Substantia nigra (tissue), 51 donors: ENCODE measurements at places on chromosomes 16 and 17.

- no peak for DNase-seq
These were observed 111.4 kb upstream of the SALL1 start for GRCh38 chr16:51262428-51262827.

DNA sequence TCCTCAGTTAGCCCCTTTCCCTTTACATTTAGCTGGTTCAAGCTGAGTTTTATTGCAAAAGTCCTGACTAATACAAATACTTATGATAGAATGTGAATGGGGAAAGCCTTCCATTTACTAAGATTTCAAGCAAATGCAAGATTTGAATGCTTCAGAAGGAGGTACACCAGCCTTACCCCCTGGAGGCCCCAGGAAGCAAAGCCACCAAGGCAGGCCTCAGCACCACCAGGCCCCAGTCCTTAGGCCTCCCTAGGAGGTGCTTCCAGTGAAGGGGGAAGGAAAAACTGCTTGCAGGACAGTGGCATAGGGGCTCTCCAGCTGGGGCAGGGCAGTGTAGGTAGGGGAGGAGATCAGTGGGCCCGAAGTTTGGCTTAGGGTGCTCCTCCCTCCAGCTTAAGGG, 7.3 kb upstream of the PRPSAP2 start:
- DNase-seq, result no peak

GRCh38 chr17:55765472-55765871, 14.6 kb downstream of the PCTP start:
- no peak for DNase-seq

DNA sequence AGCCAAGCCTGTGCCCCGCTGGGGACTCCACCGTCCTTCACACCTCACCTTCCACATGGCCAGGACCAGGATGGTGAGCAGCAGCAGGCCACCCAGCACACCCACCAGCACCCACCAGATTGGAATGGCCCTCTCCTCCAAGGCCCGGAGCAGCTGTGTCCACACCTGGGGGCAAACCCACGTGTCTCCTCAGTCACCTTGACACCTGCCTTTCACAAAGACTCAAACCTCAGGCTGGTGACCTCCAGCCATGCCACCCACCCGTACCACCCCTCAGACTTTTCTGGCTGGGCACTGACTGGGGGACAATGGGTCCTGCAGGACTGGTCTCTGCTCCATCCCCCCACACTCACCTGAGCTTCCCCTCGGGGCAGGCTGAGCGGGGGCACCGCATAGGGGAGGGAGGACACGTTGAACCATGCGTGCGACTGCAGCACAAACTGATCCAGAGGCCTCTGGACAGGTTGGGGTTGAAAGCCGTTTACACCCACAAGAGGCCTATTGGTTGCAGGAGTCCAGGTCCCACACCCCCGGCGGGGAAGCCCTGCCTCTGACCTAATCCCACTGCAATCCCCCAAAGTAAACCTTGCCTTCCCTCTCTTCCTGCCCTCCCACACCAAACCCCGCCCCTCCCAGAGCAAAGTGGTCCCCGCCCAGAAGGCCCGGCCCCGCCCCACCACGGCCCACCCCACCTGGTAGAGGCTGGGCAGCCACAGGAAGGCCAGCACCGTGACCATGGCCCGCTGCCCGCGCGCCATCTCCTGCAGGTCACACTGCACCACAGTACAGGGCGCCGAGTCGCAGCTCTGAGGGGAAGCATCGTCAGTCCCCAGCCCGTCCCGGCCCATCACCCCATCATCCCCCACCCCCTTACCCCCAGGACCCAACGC, 10.9 kb upstream of the FAM171A2 start:
- no peak for DNase-seq

GRCh38 chr17:601244-601925, 113.3 kb downstream of the VPS53 start:
- DNase-seq, result no peak

GRCh38 chr17:76370261-76370993, 14.0 kb upstream of the SPHK1 start:
- DNase-seq, result no peak

GRCh38 chr17:2202302-2202995, 101.1 kb downstream of the SMG6 start:
- no peak for DNase-seq

DNA sequence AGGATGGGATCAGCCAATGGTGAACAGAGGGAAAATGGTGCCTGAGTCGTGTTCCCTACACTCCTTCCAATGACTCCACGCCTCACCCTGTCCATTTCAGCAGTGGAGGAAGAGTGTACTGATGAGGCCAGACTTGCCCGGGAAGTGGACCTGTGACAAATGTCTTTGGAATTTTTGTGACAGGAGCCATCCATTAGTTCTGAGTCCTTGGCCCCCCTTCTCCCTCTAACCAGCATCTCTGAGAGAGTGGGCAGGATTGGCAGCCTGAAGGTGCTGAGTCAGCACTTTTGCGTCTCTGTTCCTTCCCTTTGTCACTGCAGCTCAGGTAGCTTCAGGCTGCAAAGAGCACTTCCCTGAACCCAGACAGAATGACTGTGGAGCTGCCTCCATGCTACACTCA, 30.8 kb downstream of the BEAN1 start:
- DNase-seq, result no peak

DNA sequence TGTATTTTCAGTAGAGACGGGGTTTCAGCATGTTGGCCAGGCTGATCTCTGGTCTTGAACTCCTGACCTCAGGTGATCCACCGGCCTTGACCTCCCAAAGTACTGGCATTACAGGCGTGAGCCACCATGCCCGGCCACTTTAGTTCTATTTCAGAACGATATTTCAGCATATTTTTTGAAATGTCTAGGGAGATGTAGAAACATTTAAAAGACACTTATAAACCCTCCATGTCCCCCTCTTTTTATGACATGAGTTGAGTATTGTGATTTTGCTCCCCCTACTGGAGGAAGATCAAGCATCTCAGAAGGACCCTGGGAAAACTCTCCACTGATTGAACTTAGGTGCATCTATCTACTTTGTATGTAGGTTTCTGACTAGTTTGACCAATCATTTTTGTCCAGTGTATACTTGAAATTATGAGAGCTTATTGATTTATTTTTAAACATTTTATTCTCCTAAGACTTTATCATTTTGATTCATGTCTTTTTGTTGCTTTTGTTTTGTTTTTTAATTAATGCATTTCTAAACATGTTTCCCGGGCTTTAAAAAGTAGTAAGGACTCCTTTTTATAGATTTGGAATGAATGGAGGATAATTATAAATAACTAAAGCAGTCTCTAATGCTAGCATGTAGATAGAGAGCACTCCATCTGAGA, 105.1 kb downstream of the CHD9 start:
- no peak for DNase-seq

- DNase-seq, result no peak
These were observed 43.5 kb upstream of the KLHDC4 start for GRCh38 chr16:87809150-87809902.

DNA sequence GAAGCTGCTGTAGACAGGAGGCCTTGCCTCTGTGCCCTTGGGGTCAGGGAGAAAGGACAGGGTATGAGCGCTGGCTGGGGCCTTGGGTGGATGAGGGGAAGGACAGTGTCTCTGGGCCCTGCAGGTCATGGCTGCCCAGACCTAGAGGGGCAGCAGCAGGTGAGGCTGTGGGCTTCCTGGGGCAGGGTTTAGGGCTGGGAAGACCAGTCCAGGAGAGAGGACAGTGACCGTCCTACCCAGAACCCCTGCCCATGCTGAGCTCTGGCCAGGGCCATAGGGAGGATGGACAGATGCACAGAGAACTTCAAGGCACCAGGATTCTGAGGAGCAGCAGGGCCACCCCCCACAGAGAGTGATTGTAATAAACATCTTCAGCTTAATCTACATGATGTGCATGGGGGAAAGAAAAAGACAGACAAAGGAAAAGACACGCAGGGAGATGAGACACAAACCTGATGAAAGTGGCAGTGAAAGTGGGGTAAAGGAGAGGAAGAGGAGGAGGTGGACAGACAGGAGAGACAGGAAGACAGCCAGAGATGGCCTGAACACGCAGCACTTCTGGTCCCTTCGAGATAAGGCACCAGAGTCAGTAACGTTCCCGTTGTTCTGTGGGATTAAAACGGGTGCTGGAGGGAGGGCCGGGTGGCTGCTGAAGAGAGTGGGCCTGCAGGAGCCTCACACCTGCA, 17.5 kb downstream of the FLOT2 start:
- DNase-seq, result no peak

DNA sequence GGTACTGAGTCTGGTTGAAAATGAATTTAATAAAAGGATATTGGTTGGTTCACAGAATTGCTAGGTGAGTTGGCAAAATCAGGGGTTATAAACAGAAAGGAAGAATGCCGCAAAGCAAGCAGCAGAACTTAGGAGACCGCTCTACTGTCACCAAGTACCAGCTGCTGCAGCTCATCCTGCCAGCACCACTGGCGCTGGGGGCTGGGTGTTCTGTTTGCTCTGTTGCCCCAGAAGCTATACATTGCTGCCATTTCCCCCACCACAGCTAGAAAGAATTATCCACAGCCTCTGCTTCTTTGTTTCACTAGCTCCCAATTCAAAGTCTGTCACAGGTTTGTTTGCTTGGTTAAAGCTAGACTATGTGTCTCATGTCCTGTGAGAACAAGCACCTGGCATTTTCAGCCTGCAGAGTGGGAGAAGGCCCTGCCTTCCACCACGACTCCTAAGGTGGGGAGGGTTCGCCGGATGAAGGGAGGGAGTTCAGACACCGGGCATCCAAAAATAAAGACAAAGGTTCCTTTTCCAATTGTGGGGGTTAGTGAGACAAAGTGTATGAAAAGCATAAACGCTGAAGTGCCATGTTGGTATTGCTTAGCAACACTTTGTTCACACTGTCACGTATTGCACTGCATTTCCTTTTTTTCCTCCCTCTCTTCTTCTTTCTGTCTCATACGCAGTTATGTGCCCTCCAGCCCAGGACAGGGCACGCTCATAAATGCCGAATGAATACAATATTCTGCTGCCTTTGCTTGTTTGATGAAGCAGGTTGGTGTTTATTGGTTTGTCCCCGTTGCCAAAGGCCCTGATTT, 9.6 kb upstream of the CPD start:
- DNase-seq, result no peak

DNA sequence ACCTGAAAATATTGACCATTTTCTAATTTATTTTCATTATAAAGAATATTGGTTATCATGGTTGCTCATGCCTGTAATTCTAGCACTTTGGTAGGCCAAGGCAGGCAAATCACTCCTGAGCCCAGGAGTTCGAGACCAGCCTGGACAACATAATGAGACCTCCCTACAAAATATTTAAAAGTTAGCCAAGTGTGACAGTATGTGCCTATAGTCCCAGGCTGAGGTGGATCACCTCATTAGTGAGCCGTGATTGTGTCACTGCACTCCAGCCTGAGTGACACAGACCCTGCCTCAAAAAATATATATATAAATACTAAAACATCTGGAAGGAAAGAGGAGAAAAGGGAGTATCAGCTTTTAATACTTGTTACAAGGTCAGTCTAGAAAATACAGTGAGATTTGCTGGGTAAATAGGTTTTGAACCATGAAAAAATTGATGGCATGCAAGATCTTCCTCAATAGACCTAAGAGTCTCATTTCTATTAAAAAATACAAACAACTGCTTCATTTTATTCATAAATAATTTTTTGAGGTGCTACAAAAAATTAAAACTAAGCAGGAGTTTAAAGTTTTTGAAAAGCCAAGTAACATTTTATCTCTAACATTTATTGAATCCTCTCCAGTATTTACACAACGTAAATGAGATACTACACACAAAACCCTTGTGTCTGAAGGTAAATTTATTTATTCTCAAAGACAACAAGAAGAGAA, 47.7 kb downstream of the TUBD1 start:
- DNase-seq, result no peak

DNA sequence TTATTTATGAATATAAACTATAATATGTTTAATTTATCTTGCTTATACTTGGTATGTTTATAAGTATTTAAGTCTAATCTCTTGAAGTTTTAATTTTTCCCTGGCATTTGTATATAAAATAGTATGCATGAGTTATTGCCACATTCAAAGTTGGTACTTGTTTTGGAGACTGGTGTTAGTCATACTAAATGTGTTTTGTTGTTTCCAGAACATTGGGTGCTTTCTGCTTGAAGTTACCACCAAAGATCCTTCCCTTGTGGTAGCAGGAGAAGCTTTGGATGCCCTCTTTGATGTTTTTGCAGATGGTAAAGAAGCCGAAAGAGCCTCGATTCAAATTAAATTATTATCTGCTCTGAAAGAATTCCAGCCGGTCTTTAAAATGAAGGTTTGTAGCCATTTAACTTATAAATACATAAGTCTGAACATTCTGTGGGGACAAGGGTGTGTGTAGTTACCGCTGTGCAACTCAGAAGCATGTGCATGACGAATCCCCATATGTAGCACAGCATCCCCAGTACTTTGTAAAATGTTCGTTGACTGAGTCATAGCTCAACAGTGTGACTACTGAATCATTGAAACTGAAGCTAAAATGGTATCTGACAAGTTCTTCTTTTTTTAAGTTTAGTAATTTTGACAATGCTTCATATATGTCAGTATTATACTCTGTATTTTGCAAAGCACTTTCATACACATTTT, 36.4 kb downstream of the HEATR3 start:
- DNase-seq, result no peak

GRCh38 chr16:67571981-67572431, 9.7 kb downstream of the CTCF start:
- DNase-seq, result no peak

- DNase-seq, result no peak
These were observed 646 bp upstream of the HES7 start for GRCh38 chr17:8124350-8125153.

DNA sequence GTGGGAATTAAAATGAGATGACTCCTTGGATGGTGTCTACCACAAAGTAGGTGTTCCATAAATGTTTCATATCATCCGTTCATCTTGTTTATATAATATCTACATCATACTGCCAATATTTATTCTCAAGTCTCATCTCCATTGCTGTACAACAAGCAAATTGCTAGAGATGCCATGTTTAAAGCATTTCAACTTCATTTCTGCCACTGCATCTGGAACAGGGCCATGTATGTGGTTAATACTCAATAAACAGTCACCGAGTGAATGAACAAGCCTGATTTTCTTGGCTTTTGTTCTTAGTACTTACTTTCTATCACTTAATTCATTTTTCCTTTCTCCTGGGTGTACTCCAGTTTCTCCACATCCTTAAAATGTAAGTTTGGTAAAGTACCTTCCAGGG, 107.6 kb downstream of the KCNJ2 start:
- DNase-seq, result no peak

GRCh38 chr17:45092911-45093430, 31.9 kb downstream of the NMT1 start:
- peak; percentile 95 for DNase-seq

DNA sequence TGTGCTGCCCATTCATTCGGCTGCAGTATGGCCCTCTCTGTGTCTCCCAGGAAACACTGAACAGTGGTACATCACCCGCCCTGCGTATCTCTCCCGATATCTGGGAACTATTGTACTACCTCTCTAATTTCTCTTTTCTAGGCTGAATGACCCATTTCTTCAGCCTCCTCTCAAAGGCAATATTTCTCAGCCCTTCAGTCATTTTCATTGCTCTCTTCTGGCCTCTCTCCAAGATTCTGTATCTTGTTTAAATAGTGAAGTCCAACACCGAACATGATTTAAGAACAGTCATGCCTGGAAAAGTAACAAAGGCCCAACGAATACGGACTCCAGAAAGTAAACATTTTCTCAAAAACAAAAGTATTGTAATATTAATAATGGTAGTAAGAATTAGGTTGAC, 220.1 kb downstream of the ZFHX3 start:
- no peak for DNase-seq
